ENCODE measurements at places on chromosomes 1 and 21.

DNA sequence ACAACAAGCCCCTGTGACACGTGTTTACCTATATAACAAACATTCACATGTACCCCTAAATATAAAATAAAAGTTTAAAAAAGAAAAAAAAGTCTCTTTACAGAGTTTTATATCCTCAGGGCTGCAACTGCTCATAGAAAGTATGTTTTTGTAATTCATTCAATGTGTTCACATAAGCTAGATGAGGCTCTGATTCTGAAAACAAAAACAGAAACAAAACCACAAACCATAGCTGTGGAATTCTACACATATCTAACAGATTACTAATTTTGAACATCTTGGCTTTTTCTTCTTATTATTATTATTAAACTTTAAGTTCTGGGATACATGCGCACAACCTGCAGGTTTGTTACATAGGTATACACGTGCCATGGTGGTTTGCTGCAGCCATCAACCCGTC is 579.6 kb upstream of the ZRANB2 start:
- no peak for DNase-seq

GRCh38 chr1:203267347-203267846 is 37.9 kb upstream of the BTG2 start:
- DNase-seq: peak; percentile 66

- no peak for DNase-seq
Measured at GRCh38 chr1:218339267-218339831, 5.8 kb upstream of the TGFB2 start.

GRCh38 chr1:30765556-30766434 is 8.2 kb upstream of the LAPTM5 start:
- DNase-seq: no peak

GRCh38 chr1:30971496-30971895 is 62.9 kb upstream of the SDC3 start:
- DNase-seq: no peak

GRCh38 chr1:109732390-109732881 is 8.4 kb downstream of the GSTM3 start:
- DNase-seq: no peak

DNA sequence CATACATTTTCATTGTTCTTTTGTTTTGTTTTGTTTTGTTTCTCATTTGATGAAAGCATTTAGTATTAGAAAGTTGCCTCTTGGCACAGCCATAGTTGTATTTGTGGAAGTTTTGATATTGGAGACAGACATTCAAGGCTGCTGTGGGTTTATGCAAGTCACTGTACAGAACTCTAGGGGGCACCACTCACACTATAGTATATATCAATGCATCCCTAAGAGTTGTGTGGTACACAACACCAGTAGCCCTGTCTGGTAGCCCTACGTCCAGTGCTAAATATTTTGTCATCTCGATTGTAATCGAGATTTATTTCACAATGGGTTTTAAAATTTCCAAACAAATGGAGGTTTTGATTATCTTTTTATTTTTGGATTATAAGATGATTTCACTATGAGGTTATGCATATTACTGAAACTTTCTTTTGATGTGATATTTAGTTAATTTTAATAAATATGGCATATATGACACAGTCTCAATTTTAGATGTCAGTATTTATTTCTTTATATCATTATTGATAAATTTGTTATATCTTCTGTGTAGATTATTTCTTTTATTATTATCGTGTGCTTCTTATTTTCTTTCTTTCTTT is 112.2 kb downstream of the NR5A2 start:
- no peak for DNase-seq

GRCh38 chr1:226609836-226610455 is 61.4 kb downstream of the STUM start:
- DNase-seq: no peak

- peak; percentile 3 for DNase-seq
Measured at GRCh38 chr1:243390162-243390791, 134.4 kb downstream of the SDCCAG8 start.

GRCh38 chr1:116412480-116412798 is 39.4 kb downstream of the ATP1A1 start:
- no peak for DNase-seq

DNA sequence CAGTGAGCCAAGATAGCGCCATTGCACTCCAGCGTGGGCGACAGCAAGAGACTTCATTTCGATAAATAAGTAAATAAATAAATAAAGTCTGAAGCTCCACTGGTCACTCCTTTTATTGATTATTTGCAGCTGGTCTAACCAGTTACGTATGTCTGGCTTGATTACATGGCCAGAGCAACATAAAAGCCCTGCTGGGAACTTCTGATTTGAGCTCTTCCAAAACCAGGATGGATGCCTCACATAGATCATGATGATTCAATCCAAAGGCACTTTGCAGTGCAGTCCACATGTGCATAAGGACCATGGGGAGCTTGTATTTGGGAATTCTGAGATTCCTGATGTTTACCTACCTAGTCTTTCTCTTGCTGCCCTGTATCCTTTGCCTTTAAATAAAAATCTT is 24.0 kb downstream of the NSUN4 start:
- DNase-seq: no peak

- no peak for DNase-seq
Measured at GRCh38 chr1:216434232-216434631, 11.0 kb upstream of the USH2A start.

- DNase-seq: no peak
Measured at GRCh38 chr21:46149205-46149901, 6.0 kb downstream of the FTCD start.

DNA sequence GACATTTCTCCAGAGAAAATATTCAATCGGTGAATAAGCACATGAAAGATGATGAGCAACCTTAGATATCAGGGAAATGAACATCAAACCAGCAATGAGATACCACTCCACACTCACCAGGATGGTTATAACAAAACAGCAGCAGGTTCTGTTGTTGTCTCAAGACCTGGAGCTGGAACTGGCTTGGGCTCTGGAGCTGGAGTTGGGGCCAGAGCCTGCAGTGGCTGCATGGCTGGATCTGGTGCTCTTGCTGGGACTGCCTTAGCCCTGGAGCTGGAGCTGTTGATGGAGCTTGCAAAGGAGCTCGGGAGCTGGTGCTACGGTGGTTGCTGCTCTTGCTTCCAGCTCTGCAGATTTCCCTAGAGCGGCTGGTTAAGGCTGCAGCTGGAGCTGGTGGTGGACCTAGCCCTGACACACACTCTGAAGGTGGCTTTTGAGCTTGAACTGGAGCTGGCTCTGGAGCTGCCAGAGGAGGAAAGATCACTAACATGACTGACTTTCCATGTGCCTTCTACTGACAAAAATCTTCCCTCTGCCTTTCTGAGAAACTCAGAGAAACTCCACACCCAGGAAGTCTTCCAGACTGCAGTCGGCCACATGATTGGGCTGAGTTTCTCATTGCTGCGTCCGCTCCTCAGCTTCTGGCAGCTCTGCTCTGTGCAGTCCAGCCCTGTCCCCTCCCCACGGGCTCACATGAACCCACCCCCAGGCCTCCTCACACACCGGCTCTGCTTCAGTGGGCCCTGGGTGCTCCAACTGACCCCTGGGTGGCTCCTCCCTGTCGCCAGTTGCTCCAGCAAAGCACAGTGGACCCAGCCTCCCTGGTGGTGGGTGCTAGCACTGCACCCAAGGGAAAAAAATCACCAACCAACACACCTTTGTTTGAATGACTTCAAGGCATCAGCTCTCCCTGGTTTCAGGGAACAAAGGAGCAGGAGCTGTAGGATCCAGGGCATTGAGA is 139.1 kb upstream of the FMN2 start:
- peak; percentile 1 for DNase-seq

DNA sequence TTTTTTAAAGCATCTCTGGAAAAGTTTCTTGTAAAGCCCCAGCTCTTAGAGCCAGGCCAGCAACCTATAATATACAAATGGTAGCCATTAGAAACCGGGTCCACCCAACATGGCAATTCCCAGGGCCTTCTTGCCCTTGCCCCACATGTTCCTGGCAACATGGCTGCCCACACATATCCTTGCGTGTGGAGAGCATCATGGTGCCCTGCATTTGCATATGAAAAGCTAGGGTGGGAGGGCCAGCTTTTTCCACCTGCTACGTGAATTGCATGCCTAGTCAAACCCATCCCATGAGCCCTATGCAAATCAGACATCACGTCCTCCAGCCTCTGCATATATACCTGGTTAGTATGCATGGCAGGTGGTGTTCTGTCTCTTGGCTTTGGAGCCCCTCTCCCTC is 88.2 kb downstream of the RABGAP1L start:
- DNase-seq: no peak

- no peak for DNase-seq
Measured at GRCh38 chr1:208541225-208541855, 297.2 kb upstream of the PLXNA2 start.

DNA sequence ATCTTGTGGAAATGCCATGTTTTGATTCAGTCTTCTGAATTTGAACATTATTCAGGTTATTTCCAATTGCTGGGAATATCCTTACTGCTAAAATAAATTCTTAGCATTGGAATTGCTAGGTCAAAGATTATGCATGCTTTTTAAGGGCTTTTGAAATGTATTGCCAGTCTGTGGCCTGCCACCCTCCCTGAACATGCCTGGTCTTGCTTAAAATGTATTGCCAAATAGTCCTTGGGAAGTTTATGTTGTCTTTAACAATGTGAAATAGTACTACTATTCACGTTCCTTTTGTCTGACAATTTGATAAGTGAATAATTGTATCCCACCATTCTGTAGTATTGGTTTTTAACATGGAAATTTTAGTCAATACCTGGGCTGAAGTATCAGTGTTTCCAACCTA is 13.6 kb downstream of the TARDBP start:
- no peak for DNase-seq

GRCh38 chr1:113281550-113281949 is 108.8 kb upstream of the MAGI3 start:
- no peak for DNase-seq

DNA sequence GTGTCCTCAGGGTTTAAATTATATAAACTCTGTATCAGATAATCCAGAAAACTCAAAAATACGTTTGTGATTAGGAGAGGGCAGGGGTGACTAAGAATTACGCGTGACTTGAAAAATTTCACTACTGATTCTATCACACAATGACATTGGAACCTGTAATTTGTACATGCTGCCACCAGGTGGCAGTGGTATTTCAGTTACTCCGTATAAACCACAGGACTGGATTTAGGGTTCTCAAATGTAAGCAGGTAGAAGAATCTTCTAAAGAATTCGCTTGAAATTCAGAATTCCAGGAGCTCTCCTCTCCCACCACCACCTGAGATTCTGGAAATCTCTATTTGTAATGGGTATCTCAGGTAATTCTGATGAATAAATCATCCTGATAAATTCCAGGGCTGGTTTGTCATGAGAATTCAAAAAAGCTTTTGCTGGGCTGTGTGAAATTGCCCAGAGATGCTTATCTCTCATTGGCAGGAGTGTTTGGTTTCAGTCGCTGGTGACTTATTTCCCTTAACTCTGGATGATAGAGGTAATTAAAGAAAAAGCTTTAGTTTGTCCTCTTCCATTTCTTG is 1.7 kb upstream of the KRTAP7-1 start:
- peak; percentile 17 for DNase-seq

- DNase-seq: no peak
Measured at GRCh38 chr1:3593334-3593733, 18.0 kb downstream of the MEGF6 start.

- DNase-seq: no peak
Measured at GRCh38 chr1:43305461-43305860, 4.7 kb downstream of the TIE1 start.

DNA sequence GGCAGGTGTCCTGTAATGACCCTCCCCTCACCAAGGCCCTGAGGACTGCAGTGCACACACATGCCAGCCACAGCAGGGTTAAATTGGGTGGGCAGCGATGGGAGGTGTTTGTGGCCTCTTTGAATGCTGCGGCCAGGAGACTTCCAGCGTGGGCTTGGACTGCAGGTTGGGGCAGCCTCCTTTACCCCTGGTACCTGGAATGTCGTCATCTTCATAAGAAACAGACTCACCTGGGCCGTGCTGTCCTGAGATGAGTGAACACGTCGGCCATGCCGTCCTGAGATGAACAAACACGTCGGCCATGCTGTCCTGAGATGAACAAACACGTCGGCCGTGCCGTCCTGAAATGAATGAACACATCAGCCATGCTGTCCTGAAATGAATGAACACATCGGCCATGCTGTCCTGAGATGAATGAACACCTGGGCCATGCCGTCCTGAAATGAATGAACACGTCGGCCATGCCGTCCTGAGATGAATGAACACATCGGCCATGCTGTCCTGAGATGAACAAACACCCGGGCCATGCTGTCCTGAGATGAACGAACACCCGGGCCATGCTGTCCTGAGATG is 50.1 kb upstream of the COL6A1 start:
- peak; percentile 11 for DNase-seq

GRCh38 chr1:48470481-48470855 is 1.5 kb downstream of the SPATA6 start:
- no peak for DNase-seq

- no peak for DNase-seq
Measured at GRCh38 chr21:43273708-43274021, 104.9 kb downstream of the CRYAA start.

- DNase-seq: no peak
Measured at GRCh38 chr1:70941563-70941962, 106.1 kb downstream of the PTGER3 start.

- no peak for DNase-seq
Measured at GRCh38 chr1:9848022-9848421, 24.3 kb upstream of the CLSTN1 start.

DNA sequence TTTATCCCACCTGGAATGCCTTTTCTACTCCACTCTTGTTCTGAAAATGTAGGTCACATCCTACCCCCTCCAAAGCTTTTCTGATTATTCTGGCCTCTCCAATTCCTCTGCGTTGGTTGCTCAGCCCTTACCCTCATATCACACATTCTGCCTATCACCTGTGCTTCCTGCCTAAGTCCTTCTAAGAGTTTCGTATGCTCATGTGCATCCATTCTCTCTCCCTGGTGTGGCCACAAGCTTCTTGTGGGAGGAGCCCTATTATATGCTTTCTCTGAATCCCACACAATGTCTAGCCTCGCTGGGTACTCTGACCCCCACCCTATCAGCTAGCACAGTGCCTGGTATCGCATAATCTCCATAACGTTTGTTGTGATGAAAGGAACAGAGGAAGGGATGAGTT is 54.2 kb downstream of the CD58 start:
- no peak for DNase-seq

DNA sequence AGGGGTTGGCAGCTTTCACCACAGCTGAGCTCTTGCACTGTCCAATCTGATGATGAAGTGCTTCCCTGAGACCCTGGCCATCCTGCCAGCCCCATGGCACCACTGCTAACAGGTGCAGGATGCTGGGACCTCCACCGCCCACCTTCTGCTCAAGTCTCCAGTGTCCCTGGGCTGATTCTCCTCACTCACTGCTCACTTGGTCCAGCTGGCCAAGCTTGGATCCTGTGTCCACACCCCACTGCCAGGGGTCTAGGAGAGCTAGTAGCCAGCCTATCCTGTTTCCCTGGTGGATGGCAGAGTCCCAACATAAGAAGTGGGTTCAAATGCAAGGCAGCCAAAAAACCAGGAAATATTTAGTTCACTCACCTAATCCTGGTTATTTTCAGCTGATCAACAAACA is 217.2 kb upstream of the IRF2BP2 start:
- DNase-seq: no peak

DNA sequence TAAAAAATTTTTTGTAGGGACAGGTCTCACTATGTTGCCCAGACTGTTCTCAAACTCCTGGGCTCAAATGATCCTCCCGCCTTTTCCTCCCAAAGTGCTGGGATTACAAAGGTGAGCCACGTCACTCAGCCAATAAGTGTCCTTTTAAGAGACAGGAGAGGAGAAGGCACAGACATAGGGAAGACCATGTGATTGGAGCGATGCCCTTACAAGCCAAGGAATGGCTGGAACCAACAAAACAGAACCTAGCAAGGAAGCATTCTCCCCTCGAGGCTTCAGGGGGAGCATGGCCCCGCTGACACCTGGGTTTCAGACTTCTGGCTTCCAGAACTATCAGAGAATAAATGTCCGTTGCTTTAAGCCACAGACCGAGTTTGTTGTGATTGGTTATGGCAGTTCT is 37.0 kb downstream of the NDUFS5 start:
- no peak for DNase-seq
